ENCODE measurements at places on chromosomes 3 and 15.

DNA sequence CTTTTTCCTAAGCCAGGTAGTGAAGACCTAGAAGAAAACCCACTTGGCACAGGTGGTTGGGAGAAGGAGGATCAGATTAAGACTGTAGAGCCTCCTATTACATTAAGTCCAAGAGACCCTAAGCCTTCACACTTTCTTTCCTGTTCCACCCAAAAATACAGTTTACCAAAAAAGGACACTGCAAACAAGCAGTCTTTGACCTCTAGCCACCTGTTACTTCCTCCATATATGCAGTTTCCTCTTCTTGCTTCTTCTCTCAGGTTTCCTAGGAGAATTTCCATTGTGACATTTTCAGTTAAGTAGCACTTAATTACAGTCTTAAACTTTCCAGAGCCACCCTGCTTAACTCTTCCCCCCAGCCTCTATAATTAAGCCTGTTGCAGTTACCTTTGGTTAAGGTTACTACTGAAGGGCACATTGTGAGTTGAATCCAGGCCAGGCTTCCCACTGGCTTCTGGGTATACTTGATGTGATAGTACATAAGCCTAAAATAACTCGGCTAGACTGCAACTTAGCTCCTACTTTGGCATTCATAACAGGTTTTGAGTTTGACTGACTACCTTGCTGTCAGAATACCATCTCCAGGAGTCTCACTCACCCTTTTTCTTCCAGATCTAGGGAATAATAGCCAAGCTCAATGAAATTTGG lies 114.2 kb upstream of the UMPS start:
- DNase-seq, result no peak

DNA sequence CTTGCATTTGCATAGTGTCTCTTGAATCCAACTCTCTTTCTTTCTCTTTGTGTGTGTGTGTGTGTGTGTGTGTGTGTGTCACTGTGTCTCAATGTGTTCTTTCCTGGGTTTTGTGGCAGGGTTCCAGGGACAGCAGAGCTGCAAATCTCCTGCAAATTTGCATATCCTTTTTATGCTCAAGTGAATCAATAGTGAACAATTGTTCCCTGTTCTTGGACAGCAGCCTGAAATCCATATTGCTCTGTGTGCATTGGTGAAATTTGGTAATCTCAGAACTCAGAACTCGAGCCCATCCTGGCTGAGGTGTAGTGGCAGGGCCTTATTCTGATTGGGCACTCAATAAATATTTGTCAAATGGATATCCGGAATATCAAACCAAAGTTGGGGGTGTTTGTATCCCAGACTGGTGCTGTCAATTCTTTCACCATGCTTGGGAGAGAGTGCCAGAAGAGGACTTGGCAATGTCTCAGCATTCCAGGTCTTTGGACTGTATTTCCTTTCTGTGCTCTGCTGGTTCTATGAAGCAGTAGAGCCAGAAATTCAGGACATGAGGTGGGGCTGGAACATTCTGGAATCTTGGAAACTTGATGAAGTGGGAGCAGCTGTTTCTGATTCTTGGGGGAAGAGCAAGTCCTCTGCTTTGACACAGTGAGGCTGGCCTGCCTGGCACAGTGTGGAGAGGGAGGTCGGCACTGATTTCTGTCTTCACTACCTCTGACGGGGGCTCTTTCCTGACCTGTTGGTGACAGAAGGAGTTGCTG lies 380.6 kb upstream of the C2CD4B start:
- DNase-seq, result no peak

- DNase-seq, result no peak
These were observed 449 bp downstream of the RAF1 start for GRCh38 chr3:12663401-12663935.

DNA sequence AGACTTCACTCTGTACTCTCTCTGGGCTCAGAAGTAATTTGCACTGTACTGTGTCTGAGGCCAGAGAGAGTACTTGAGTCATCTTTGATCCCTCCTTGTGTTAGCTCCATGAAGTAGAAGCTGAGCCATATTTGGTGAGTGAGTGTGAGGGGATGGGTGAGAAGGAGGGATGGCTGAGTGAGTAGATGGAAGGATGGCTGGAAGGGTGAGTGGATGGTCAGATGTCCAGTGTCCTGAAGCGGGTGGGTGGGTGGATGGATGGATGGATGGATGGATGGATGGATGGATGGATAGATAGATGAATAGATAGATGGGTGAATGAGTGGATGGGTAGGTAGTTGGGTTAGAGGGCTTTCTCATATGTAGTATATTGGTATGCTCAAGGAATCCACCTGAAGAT lies 39.3 kb downstream of the FGD5 start:
- no peak for DNase-seq

DNA sequence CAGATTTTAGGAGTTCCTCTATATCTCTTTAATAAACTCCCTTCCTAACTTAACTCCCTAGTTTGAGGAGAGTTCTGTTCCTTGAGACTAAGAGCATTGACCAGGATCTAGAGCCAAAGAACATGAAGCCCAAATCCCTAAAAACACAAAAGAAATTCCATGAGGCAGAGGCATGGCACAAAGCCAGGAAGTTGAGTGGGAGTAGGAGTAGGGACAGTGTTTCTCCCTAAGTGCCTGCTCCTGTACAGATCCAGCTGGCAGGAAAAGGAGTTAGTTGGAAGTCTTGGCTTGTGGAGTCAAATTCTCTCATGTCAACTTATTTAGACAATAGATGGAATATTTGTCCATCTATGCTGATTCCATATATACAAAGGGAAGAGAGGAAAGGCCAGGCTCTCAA lies 11.4 kb downstream of the ACTC1 start:
- DNase-seq, result no peak

DNA sequence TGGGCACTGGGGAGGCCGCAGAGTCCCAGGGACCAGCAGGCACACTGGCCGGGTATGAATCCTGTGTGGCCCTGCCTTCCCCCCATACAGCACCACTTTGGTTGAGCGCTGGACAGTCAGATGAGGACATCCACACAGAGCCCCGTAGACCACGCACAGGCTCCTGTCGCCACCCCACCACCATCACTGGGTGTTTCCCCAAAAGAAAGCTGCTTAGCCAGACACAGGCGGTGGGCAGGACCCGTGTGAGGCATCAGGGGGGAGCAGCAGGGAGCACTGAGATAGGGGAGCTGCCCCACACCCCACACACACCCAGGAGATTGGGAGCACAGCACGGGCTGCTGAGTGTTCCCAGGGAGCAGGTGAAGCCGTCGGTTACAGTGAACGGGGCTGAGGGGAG lies 42.4 kb upstream of the SLC41A3 start:
- DNase-seq, result no peak

DNA sequence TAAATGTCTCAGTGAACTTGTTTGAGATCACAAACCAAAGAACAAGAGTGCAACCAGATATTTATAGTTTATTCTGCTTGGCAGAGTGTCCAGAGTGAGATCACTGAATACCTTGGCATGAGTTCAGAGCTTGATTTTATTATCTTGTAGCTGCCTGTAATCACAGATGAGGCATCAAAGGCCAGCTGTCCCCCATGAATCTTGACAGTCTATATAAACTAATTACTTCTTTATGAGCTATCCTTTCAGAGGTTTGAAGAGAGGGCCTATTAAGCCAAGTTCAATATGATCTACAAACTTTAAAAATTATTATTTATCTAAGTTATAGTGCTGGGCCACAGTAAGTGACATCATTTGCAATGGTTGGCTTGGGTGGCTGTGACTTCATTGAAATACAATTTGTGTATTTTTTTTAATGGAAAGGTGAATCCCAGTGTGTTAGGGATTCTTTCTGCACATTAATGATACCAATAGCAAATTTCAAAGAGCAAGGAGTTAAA lies 251.5 kb downstream of the CLSTN2 start:
- no peak for DNase-seq

DNA sequence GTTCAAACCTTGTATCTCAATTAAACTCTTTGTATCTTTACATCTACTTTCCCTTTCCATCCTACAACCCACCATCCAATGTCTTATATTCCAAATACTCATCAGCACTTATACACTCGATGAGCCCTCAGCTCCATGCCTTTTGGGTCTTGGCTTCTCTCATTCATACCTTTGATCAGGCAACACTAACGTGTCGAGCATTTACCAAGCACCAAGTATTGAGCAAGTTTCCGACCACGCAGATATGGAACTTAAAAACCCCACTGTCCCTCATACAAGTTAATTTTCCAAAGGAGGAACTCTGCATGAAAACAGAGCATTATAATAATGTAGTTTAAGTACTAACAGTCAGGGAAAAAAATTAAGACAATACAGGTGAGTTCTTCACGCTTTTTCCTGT lies 102.8 kb downstream of the IL1RAP start:
- DNase-seq, result no peak

GRCh38 chr15:31302029-31302657 lies 24.5 kb upstream of the KLF13 start:
- DNase-seq, result no peak

DNA sequence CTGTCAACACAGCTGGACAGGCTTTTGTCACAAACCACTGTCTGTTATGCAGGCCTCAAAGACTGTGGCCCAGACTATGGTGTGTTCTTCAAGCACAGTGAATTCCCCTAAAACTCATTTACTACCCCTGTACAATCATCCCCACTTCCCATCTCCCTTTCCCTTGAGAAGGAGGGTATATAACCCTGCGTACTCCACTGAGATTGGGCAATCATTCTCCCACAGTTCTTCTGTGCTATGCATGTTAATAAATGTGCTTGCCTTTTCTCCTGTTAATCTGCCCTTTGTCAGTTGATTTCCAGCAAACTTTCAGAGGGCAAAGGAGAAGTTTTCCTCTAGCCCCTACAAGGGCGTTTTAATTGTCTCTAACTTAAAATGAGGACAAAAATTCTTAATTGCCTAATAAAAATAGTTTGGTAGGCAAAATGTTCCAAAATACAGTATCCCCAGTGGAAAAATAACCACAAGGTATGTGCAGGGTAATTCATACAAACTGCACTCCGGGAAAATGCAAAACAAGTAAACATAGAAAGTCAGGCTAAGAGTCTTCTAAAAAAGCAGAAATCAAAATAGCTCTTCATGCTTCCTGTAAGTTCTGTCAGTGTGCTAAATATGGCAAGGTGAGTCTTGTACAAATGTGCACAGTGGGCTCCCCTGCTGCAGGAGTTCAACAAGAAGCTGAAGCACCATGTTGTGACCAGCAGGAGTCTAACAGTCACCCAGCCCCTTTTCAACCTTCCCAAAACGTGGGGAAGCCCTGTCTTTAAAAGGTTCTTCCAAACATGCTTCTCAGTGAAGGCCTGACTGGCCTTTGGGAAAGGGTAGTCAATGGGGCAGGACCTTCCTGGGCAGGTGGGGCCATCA lies 10.2 kb downstream of the ATP10A start:
- DNase-seq, result no peak

- DNase-seq, result no peak
These were observed 130.7 kb upstream of the KCNMB2 start for GRCh38 chr3:178405531-178405930.

DNA sequence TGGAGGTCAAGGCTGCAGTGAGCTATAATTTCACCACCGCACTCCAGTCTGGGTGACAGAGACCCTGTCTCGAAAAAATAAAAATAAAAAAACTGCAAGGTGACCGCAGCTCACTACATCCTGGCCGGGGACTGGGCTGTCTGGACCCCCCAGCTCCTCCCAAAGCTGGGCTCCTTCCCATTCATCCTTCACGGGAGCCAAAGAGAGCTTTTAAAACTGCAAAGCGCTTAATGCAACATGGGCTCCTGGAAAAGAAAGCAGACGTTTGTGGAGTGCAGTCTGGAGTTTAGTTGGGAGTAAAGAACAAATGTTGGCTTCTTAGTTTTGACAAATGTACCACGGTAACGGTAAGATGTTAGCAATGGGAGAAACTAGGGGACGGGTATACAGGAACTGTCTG lies 12.1 kb downstream of the PLXND1 start:
- DNase-seq, result no peak
